ENCODE measurements at places on chromosomes 2 and 18.

DNA sequence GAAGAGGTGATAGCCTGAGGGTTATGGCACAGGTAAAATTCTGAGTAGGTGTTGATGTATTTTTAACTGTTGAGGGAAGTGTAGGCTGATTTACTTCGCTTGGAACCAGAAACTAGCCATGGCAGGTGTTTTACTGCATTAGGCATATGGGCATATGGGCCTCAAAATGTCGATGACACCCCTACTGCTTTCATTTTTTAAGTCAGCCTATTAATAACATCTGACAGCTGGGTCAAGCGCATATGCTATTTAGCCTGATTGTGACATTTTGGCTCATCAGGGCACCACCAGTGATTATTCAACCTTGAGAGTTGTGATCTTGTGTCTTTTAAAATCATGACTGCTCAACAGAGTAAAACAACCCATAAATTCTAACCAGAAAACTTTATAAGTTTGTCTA lies 1396.9 kb upstream of the NXPH2 start:
- no peak for DNase-seq

GRCh38 chr2:163751696-163752095 lies 15.9 kb upstream of the FIGN start:
- no peak for DNase-seq

DNA sequence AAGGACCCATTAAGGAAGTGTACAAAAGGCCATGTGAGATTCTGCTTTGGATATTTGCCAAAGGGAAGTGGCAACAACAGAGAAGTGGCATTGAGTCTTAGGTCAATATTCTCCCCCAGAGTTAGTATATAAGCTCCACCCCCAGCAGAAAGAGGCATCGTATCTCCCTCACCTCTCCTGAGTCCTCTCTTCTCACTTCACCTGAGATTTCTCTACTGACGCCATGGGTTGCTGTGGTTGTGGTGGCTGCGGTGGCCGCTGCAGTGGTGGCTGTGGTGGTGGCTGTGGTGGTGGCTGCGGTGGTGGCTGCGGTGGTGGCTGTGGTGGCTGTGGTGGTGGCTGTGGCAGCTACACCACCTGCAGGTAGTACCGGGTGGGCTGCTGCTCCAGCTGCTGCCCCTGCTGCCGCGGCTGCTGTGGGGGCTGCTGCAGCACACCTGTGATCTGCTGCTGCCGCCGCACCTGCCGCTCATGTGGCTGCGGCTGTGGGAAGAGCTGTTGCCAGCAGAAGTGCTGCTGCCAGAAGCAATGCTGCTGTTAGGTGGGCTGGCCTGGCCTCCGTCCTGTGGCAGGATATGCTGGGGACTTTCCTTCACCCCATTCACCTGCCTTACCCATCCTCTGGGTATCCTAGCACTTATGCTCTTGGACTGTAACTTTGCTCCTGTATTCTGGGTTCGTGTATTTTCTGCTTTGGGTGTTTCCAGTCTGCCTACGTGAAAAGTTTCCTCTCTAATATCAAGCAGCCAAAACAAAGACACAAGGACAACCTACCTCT lies 5.9 kb downstream of the SCYGR3 start:
- no peak for DNase-seq

DNA sequence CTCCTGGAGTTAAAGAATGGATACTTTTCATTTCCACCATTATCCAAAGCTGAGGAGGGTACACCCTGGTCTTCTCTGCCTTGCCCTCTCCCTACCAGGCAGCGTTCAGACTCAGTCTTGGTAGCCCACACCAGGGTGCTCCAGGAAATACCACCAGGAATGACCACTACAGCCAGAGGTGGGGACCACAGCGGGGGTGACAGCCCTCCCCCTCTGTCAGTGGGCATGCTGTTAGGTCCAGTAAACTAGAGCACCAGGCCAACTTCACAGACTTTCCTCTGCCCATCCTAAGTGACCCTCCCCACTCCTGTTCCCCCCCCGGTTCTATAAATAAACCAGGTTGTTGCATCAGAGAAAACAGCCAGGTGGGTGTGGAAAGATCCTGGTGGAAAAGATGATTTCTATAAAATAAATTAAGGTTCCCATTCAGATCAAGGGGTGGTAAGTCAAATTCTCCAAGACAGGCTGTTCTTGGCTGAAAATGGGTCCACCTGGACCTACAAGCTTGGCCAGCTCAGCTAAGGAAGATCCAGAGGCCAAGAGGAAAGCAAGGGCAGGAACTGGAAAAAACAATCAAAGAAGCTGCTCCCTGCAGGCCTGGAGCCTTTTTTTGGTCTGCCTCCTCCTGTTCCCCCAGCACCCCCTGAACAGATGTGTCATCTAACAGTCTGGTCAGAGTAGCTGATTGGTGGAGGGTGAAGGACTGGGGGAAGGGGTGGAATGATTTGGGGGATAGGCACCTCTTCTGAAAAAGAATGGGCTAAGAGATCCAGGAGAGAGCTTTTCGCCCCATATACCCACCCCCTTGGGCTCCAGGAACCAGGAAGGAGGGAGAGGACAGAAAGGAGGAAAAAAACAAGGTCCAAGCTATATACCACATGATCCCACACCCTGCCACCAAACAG lies 2.3 kb downstream of the RAB11FIP5 start:
- no peak for DNase-seq

- DNase-seq, result no peak
Measured at GRCh38 chr2:121294881-121295840, 10.2 kb upstream of the TFCP2L1 start.

DNA sequence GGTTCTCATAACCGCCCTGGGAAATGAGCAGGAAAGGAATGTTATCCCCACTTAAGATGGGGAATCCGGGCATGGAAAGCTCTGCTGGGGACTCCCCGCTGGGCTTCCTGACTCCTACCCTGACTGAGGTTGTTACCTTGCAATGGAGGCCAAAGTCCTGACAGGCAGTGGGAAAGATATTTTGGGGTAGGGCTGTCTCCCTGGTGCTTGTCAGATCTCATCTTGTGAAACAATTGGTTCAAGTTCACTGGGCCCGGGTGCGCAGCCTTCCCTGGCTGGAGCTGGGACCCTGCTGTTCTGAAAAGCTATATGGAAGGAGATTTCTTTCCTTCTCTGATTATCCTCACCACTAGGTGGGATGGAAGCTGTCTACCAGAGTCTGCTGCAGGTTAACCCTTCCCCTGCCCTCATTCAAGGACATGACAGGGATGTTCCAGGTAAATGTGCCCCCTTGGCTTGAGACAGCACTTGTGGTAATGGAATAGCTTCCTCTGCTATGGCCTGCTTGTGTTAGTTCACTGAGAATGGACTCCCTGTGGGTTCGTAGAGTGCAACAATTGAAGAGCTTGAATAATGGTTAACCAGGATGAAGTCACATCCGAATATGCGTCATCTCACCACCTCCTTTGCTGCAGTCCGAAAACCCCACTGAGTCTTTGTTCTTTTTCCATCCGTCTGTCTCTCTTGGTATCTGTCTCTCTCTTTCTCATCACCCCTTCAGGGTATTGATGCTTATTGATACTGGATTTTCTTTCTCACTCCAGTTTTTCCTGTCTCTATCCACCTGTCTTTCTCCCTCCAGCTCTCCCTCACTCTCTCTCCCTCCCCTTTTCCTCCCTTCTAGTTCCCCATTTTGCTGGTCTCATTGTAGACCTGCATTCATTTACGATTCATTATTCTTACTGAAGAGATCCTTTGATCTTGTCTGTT lies 67.8 kb upstream of the EPAS1 start:
- DNase-seq, result no peak

DNA sequence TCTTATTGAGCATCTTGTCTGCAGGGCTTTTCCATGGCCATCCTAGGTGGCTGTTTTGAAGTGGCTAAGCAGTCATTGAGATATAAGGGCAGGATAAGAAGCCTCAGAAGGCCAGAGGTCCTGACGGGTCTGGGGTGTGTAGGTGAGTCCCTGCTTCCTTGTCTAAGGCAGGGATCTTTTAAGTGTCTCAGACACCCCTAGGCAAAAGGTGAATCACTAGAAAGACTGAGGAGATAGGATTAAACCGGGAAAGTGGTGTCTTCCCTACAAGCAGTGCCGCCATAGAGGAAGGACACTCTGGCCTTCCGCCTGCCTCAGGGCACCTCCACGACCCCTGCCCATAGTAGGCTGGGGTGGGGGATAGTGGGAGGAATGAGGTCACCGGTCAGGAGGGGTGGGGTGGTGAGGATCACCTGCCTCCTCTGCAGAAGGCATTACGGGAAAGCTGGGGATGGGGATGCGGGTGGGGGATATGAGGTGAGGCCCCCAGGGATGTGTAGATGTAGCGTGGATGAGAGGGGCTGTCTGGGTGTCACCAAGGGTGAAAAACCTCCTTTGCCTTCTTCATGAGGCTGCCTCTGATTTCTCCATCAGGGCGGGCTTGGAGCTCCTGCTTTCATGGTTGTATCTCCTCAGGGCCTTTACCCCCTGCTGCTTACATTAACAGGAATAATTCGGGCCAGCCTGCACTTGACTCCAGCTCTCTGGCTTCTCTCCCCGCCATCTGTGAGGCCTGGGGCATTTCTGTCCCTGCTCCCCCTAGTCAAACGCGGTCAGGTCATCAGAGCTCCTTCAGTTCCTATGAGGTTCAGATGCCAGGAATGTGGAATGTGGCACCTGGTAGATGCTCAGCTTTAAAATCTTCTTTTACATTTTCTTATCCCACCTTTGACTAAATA lies 244.0 kb downstream of the DYSF start:
- DNase-seq, result no peak

DNA sequence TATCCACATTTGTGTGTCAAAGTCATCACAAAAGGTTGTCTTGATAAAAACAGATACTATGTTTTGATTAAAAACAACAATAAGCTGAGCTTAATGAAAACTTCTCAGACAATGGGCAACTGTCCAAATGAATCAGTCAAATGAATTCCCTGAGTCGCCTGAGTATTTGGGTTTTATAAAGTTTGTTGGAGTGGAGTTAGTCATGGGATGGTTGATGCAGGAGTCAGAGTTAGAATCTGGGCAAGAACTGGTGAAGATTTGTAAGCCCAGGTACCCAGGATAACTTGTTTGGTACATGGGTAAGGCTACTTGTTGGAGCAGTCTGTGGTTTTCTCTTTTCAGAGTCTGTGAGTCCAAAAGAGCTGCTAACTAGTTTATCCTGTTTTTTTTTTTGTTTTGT lies 34.4 kb upstream of the RAPGEF4 start:
- DNase-seq, result no peak

GRCh38 chr2:10903861-10904210 lies 7.9 kb upstream of the KCNF1 start:
- no peak for DNase-seq

DNA sequence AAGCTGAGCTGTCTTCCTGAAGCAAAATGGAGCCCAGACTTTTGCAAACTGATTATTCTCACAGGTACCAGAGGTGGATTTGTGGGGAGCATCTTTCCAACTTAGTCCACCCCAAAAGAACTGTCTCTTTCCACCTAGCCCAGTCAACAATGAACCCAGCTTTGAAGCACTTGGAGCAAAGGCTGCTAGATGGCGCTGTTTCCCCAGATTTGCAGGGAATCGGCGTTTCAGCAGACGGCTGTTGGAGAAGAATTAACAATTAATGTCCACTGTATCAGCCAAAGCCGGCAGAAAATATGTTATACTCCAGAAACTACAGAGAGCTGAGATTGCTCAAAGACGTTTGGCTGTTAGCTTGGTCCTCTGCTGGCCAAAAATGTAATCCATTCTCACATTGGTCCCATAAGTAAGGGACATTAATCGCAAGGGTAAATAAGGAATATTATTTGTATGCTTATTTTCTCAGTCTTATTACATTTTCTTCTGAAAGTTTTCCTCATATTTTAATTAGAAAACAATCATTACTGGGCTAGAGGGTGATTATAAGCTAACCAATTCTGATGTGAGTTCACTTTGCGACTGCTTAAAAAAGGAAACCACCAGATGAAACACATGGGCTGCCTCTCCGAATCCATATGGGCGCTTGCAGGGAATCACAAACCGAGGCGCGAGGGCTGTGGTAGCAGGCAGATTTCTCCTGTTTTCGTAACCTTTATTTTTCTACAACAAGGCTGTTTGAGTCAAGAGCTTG lies 423.8 kb upstream of the MEX3C start:
- peak; percentile 82 for DNase-seq

Measured in D341Med (cell line).